M059J (cell line): ENCODE measurements at places on chromosomes 4 and X.

DNA sequence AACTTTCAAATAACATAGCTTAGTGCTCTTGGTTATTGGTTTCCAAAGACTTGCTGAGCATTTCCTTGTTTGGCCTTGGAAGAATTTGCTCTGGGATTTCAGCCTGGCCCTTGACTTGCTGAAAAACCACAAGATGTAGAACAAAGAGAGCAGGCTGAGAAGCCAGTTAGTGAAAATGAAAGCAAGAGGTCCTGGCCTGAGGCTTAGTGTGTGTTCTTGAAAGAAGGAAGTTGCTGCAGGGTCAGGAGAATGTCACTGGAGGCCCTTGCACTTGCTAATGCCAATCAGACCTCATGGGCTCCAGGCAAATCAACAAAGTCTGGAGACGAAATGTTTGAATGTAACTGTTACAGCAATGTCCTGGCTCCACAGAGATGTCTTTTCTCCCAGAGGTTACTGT lies 79.4 kb downstream of the SYNPO2 start:
- peak; percentile 93 for DNase-seq

DNA sequence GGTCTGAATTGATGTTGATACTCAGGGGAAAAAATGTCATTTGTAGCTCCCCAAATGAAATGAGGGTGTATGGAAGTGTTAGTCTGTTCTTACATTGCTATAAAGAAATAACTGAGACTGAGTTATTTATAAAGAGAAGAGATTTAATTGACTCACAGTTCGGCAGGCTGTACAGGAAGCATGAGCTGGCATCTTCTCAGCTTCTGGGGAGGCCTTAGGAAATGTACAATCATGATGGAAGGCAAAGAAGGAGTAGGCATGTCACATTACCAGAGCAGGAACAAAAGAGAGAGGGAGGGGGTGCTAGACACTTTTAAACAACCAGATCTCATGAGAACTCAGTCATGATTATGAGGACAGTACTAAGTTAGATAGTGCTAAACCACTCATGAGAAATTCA lies 1199.9 kb upstream of the DIAPH2 start:
- no peak for DNase-seq

GRCh38 chr4:146329050-146329716 lies 114.8 kb downstream of the REELD1 start:
- peak; percentile 72 for DNase-seq

DNA sequence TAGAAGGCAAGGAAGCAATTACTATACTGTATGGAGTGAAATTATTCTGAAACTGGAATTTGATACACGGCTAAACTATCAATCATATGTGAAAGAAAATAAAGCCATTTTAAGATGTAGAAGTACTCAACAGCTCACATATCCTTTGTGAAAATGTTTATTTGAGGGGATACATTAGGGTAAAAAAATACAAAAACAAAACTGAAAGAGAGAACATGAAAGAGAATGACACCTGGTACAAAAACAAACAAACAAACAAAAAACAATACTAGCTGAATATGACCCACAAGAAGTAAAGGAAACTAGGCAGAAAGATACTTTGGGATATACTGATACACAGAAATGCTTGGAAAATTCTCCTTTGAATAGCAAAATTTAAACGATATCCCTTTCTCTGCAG lies 20.8 kb upstream of the AREG start:
- DNase-seq, result no peak

DNA sequence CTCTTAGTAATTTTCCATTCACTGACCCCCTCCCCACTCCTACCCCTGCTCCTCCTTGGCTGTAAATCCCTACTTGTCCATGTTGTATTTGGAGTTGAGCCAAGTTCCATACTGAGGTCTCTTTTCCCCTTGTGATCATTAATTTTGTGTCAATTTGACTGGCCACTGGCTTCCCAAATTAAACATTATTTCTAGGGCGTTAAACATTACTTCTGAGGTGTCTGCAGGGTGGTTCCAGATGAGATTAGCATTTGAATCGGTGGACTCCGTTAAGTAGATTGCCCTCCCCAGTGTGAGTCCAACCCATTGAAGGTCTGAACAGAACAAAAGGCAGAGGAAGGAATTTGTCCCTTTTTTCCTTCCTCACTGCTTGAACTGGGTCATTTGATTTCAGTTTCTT lies 25.7 kb downstream of the SLC39A8 start:
- DNase-seq, result no peak
